Activated CD8-positive, alpha-beta memory T cell treated with anti-CD3 and anti-CD28 coated beads, Interleukin-2, amount 10 ng/mL, durations not matched to agents 7 days and 5 days (primary cell): ENCODE measurements at places on chromosomes 5 and 9. TPM values are rescaled to one million over a fixed set of nuclear protein-coding genes. Genes with fewer than 3 reads are reported as not detected.

CTNNAL1 gene
- total RNA-seq = 18.8 TPM

- DNase-seq = no peak
Measured at GRCh38 chr5:22023784-22024183, 829.4 kb downstream of the CDH12 start.

- no peak for DNase-seq
Measured at GRCh38 chr9:77435688-77436087, 212.4 kb downstream of the GNA14 start.

GRCh38 chr5:175679411-175679810 lies 21.5 kb downstream of the HRH2 start:
- DNase-seq = no peak

DNA sequence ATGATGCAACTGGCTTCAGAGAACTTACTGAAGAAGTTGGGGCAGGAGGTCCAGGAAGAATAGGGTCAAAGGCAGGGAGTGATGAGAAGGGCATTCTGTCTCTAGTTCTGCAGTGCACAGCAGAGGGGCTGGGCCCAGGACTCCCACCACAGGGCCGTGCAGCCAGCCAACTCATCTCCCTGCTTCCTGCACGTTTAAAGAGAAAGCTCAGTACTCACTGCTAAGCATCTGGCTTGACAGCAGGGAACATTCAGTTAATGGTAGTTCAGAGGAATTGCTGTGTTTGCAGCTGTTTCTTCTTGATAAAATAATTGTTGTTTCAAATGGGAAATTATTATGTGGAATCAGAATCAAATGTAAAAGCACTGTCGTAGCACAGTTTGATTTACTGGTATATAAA lies 25.6 kb upstream of the SCAMP1 start:
- no peak for DNase-seq

DDX4 gene
- total RNA-seq = 0.12 TPM

DNA sequence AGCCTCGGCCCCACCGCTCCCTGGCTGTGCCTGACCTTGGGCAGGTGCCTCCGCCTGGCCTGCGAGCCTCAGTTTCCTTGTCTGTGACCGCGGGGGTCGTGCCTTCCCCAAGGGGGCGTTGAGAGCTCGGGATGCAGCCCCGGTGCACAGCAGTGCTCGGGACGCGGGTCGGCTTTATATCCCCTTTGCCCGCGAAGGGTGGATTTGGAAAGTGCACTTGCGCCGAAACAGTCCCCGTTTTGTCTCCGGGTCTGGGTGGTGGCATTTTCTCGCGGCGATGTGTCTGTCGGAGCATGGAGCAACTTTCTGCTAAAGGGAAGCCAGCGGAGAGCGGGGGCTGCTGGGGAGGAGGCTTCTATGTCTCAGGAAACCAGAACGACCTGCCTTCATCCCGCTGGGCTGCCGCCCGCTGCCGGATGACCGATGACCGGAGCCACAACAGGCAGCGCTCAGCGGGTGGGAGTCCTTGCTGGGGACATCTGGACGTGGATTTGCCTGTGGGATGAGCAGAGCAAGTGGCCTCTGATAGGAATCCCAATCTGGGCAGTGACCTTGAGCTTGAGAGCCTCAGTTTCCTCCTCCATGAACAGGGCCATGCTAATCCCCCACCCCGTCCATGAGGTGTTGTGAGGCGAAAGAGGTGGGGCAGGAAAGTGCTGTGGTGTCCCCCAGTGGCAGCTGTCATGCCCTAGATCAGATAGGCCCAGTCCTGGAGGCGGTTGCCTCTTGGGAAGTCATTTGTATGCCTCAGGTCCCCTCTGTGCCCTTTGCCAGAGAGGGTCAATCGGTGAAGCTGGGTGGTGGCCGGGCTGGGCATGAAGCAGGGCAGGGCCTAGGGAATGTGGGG lies 651 bp downstream of the HRH2 start:
- peak; percentile 45 for DNase-seq
